ENCODE measurements at places on chromosomes 13 and 19.

DNA sequence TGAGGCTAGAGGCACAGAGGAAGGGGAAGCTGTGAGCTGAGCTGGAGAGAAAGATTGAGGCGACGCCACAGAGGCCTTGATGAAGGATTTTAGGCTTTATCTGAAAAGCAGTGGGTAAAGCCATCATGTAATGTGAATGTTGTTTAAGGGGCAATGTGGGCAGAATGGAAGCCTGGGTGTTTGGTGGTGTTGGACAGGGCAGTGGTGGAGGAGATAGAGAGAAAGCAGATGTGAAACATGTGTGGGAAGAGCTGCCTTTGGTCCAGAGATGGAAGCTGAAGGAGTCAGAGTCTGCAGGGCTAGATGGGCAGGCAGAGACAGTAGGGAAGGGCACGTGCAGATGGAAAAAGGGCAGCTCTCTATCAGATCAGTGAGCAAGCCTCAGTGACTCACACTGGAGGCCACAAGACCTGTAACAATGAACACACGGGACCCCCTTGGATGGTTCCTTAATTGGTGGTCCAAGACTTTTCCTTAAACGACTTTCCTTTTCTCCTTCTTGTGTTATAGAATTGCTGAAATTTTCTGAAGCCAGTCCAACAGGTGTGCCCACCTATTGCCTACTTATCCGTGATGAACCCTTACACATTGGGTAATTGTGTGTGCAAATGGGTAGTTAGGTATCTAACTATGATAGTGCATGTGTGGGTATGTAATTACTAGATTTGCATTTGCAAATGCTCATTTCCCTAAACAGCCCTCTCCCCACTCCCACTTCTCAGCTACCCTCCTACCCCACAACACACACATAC, 21.7 kb downstream of the ZNF536 start:
- DNase-seq, result no peak

DNA sequence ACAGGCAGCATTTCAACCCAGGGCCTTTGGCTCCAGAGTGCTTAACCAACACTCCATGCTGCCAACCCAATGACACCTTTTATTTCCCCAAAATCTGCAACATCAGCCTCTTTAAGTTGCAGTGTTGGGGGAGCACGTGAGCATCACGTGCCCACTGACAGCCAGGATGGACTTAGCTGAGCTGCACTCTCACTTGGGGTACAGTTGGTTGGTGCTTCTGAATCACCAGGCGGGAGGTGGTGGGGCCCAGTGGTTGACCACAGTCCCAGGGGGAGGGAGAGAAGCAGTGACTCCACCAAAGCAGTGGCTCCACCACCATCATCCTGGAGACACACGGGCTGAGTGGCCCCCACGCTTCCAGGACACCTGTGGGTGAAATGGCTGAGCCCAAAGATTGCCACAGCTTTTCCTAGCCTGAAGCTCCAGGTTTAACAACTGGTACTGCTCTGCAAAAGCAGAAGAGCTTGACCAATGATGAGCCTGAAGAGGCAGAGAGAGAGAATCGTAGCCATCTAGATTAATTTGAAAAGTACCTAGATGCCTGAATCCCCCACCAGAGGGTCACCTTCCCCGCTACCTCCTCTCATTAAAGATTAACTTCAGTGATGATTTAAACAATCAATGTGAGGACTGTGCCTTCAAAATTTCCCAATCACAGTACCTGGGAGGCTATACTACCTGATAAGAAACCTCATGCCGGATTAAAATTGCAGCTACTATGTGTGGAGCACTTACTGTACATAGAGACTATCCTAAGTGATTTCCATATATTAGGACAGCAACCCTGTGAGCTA, 193.8 kb downstream of the FOXO1 start:
- no peak for DNase-seq

- no peak for DNase-seq
Measured at GRCh38 chr13:94330552-94331071, 148.9 kb downstream of the DCT start.

GRCh38 chr19:18424890-18425514, 5.8 kb downstream of the SSBP4 start:
- no peak for DNase-seq

DNA sequence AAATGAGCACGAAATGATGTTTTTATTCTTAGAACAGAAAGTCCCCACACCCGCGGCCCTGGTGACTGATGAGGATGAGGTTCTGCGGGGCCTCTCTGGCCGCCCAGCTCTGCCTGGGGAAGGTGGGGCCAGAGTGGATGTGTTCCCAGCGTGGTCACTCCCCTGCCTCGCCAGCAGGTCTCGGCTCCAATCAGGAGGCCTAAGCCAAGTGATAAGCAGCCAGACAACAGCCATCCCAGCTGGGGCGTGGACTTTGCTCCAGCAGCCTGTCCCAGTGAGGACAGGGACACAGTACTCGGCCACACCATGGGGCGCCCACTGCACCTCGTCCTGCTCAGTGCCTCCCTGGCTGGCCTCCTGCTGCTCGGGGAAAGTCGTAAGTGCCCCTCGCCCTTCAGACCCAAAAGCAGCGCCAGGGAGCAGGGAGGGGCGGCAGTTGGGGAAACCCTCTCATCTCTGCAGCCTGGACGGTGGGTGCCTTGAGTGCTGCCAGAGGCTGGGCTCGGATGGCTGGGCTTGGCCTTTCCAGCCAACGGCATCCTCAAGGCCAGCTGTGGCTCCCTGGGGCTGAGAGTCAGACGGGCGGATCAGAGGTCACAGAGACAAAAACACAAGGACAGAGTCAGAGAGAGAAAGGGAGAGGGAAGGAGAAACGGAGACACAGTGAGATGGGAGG, at the start of gene F10:
TSS of gene F10 (plus strand) at position 250 of the 676 bp plus-strand sequence. CDS start at position 307, 57 bp downstream.
- no peak for DNase-seq

- DNase-seq, result no peak
Measured at GRCh38 chr19:54457773-54458647, 5.6 kb downstream of the LENG9 start.

DNA sequence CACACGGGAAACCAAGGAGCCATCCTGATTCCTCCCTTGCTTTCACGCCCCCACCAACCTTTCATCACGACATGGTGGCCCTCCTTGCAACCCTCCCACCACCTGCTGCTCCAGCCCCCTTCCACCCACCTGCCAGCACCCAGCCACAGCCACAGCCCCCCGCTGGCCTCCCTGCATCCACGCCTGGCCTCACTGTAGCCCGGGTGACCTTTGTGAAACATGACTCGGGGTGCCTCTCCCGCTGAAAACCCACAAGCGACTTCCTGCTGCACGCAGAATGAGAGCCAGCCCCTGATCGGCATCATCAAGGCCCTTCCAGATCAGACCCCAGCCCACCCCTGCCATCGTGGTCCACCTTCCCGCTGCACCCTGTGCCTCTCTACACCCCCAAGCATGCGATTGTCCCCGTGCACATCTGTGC, 14.9 kb downstream of the POP4 start:
- no peak for DNase-seq

- no peak for DNase-seq
Measured at GRCh38 chr13:57996717-57997116, 365.2 kb downstream of the PCDH17 start.

GRCh38 chr13:93284064-93284463, 57.5 kb downstream of the GPC6 start:
- DNase-seq, result no peak

DNA sequence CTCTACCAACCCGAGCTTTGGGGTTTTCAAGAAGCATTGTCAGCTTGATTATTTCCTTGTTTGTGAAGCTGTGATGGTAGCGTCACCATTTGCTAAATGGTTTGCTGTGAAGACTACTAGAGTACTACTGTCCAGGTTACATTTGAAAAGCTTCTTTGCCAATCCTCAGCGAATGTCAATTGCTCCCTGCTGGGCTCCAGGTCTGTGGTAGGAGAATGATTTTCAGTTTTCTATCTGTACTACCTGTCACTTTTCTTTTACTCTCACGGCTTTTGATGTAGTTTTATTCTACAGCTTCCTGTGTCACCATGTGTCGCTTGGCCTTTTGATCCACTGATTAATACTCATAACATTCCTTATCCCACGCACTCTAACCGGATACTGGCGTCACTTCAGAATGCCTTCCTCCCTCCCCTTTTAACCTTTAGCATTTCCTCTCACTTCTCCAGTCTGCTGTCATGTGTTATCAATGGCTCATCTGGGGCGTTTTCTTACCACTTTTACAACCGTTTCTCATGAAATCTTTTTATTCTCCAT, 7.5 kb upstream of the GPR183 start:
- no peak for DNase-seq

DNA sequence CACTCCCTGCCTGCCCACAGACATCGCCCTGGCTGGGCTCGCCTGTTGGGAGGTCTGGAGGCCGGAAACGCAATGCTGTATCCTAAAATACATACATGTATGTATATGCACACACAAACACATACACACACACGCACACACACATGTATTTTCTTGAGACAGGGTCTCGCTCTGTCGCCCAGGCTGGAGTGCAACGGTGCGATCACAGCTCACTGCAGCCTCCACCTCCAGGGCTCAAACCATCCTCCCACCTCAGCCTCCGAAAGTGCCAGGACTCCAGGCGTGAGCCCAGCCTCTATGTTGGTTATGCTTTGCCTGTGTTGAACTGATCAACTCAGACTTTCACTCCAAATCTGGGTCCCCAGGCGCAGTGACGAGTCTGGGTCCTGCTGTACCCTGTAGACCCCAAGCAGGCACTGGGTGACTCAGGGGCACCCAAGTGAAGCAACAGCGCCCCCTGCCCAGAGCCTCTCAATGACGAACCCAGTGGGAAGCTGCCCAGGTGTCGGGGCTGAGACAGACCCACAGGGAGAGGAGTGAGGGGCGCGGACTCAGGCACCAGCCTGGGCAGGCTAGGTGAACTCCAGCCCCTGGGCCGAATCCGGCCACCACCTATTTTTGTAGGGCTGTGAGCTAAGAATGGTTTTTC, 27.4 kb upstream of the CACTIN start:
- no peak for DNase-seq

GRCh38 chr13:24661713-24662112, 18.5 kb upstream of the ATP12A start:
- no peak for DNase-seq

- no peak for DNase-seq
Measured at GRCh38 chr19:39637891-39638290, 17.8 kb upstream of the LGALS16 start.

GRCh38 chr13:106083620-106084350, 451.7 kb downstream of the EFNB2 start:
- DNase-seq, result no peak

DNA sequence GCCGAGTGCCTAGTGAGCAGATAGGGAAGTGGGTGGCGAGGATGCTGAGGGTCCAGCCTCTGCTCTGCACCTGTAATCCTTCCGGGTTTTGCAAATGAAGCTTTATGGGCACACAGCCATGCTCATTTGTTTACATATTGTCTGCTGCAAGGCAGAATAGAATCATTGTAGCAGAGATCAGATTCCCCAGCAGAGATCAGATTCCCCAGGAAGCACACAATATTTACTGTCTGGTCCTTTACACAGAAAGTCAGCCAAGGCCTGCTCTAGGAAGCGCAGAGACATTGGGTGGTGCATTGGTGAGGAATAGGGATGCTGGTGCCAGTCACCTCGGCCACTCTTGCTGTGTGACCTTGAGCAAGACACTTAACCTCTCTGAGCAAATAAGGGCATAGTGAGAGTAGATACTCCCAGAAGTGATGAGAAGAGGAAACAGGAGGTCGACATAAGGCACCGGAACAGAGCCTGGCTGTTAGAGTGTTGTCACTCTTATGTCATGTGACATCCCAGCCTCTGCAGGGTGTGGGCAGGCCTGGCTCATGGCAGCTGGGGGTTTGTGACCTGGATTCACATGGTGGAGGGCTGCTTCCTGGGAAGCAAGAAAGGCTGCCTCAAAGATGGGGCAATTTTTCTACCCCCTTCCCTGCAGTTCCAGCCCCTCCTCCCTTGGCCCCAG, 25.6 kb downstream of the CARM1 start:
- no peak for DNase-seq

DNA sequence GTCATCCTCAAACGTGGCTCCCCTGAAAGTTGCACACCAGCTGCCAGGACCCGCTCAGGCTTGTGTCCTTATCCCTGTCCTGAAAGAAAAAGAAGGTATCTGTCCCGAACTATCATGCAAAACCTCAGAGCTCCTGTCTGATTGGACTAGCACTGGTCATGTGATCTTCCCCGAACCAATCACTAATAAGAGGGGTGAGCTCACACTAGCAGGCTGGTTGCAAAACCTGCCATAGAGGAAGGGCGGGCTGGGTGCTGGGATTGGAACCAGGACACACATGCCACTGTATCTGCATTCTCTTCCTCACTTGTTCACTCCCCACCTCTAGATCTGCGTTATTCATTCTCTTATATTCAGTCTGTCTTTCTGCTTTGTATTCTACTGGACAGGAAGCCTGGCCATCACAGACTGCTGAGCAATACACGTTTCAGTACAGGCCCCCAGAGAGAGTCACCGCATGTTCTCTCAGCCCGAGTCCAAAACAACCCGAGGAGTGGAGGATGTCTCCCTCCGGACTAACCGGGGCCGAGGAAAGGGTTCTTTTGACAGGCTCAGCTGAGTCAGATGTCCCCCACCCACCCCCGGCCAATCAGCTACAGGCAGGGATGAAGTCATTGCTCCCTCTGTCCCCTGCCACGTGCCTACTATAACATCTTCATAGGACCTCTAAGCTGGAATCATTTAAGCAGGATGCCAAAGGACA, 97.7 kb downstream of the SIPA1L3 start:
- peak; percentile 86 for DNase-seq

- no peak for DNase-seq
Measured at GRCh38 chr13:102645701-102646100, 48.9 kb downstream of the TPP2 start.

- no peak for DNase-seq
Measured at GRCh38 chr19:10724573-10725071, 6.7 kb downstream of the DNM2 start.

DNA sequence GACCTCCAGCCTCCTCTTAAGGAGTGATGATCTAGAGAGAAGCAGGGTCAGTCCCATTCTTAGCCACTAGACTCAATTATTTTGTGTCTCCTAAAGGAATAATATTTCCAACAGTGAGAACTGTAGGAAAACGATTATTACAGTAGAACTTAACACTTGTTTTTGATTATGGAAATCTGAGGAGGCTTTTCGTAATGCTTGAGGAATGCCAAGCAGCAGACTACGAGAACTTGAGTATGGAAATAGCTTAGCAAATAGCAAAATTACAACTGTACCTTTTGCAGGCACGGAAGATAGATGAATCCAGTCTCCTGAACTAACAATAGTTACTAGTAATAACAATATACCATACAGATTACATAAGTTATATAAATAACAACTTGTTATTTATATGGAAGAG, 12.2 kb downstream of the BRD4 start:
- DNase-seq, result no peak

DNA sequence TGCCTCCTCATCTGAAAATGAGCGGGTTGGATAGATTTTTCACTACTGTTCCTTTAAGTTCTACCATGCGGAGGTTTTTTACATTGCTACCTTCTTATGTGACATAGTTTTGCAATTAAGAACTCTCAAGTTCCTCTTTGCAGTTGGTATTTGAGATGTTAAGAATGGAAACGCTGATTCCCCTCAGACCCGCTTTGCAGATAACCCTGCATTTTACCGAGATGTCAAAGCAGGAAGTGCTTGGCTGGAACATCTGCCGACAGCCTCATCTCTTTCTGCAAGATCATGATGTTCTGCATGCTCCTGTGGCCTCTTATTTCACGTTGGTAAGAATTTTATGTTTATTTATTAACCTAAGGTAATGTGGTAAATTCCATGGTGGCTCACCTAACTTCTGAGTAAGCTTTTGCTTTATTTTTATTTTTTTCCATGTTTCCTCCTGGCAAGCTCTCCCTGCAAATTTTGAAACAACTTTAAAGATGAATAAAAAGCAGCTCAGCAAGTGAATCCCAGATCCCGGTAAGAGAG, 22.5 kb downstream of the PABPC3 start:
- no peak for DNase-seq
